ENCODE measurements at places on chromosomes 13 and 19.
A peak's percentile ranks its signal among the peaks of the same experiment; 100 is the strongest.

GRCh38 chr19:3627351-3627723 lies 747 bp upstream of the CACTIN start:
- DNase-seq = no peak

- no peak for DNase-seq
These were observed 35.1 kb downstream of the MYCBP2 start for GRCh38 chr13:77291774-77292173.

DNA sequence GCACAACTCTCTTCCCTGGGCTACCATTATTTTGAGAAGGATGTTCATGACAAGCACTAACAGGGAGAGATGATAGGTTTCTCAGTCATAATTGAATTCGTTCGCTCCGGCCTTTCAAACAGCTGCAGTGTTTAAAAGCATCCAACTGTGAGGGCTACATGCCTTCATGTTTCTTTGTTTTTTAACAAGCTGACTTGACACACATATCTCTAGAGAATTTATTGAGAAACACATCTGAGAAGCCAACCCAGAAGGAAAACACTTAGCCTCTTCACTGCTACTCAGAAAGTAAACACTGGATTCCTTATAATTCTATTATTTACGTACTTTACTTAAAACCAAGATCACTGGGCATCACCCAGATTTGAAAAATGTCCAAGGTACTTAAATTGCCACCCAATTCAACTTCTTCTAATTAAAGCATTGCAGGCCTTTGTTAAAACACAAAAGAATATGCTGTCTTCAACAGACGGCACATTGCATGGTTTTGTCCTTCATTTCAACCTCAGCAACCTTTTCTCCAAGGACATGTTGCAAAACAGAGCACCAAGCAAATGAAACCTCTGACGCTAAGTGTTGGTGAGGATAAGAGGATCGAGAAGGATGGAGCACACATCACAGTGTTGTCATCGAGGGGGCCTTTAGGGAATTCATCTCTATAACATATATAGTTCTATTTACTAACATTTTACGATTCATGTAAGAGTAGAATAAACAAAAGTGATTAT lies 75.8 kb downstream of the TBC1D4 start:
- DNase-seq = no peak

GRCh38 chr19:6678690-6679109 lies 8.7 kb upstream of the TNFSF14 start:
- no peak for DNase-seq

GRCh38 chr19:3028305-3029064 lies 595 bp downstream of the TLE2 start:
- DNase-seq = no peak

DNA sequence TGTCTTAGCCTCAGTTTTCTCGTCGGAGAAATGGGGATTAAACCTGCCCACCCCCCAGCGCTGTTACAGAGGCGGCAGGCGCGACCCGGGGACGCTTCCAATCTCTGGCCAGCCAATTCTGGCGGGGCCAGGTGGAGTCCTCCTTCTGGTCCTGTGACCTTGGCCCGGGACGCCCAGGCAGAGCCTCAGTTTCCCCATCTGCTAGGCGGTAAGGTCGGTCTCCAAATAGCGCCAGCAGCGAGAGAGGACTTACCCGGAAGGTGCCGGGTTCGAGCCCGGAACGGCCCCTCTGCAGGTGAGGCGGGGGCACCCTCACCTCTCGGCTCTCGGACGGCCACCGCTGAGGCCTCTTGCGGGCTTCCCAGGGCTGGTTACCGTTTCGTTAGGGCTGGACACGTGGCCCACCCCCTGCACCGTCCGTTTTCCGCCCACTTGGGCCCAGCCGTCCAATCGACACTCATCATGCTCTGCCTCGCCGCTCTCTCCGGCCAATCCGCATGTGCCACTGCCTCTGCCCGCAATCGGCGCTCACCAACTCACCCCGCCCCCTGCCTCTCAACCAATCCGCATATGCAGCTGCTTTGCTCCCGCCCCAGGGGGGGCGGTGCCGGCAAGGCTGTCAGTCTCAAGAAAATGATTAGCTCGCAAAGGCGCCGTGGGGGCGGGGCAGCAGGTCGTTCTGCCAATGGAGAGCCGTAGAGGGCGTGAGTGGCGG lies at the start of gene ISOC2:
TSS of gene ISOC2 (minus strand) at position 384 of the 715 bp plus-strand sequence. CDS start 5,156 bp downstream, outside the sequence.
- DNase-seq = peak; percentile 100

GRCh38 chr13:107585469-107586180 lies 629.7 kb downstream of the LIG4 start:
- DNase-seq = no peak

DNA sequence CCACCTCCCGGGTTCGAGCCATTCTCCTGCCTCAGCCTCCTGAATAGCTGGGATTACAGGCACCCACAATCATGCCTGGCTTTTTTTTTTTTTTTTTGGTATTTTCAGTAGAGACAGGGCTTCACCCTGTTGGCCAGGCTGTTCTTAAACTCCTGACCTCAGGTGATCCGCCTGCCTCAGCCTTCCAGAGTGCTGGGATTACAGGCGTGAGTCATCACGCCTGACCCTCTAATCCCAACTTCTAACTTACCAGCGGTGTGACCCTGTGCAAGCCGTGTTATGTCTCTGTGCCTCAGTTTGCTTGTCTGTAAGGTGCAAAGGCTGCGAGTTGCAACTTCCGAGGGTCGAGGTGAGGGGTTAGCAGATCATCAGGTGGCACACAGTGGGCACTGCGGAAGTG lies 17.3 kb downstream of the ZSWIM4 start:
- DNase-seq = no peak

DNA sequence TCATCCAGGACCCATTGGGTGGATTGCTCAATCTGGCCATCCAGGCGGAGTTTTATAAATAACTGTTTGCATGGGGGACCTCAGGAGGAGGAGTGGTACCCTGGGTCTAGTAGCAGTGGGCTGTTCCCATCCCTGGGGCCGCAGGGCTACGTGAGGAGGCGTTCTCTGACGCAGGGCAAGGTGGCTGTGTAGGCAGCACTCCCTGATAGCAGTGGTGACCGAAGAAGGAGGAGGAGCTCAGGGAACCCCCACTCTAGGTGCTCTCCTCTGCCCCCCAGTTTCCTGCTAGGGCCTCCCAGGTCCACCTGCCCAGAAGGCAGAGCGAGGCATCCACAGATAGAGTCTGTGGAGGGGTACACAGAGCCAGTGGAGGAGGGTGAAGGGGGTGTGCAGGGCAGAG lies 64.1 kb downstream of the CCNE1 start:
- DNase-seq = no peak

DNA sequence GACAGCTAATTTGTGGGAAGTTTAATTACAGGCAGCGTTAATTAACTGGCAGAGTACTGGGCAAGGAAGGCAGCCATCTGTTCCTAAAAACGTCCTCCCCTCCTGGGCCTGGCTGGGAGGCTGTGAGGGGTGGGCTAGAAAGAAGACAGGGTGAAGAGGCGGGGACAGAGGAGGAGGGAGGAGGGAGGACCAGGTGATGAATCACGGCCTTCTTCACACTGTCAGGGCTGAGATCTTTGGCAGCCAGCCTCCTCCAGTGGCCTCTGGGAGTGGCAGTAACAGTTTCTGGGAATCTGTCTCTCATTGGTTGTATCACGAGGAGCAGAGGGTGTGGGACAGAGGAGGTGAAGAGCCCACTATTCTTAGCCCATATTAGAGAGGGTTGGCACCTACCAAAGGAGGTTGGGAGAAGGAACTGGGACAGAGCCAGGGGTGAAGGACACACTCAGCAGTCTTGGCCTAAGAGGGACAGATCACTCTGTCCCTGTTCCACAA lies 9.6 kb upstream of the ZNRF4 start:
- DNase-seq = no peak

- DNase-seq = no peak
These were observed 14.0 kb downstream of the GNA15 start for GRCh38 chr19:3149526-3150505.

- no peak for DNase-seq
These were observed 14.4 kb upstream of the NPAS1 start for GRCh38 chr19:47005164-47005641.

DNA sequence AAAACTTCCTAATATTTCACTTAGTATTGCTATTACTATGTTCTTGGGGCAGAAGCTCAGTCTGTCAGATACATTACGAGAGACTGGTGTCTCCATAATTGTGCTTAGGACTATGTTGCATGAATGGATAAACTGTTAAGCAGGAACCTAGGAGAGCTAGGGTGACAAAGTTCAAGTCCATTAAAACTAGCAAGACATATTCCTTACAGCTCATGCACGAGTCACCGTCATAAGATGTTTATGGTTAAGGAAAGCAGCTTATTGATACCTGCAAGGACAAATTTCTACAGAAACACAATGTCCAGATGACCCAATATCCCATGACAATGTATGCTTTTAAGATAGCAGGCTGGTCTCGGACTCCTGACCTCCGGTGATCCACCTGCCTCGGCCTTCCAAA lies 5.7 kb upstream of the ZNF813 start:
- DNase-seq = no peak

DNA sequence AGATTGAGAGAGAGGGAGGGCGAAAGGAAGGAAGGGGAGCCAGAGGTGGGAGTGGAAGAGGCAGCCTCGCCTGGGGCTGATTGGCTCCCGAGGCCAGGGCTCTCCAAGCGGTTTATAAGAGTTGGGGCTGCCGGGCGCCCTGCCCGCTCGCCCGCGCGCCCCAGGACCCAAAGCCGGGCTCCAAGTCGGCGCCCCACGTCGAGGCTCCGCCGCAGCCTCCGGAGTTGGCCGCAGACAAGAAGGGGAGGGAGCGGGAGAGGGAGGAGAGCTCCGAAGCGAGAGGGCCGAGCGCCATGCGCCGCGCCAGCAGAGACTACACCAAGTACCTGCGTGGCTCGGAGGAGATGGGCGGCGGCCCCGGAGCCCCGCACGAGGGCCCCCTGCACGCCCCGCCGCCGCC lies at the start of gene TNFSF11:
TSS of gene TNFSF11 (plus strand) at position 142 of the 400 bp plus-strand sequence. CDS start at position 294, 152 bp downstream.
- DNase-seq = no peak

DNA sequence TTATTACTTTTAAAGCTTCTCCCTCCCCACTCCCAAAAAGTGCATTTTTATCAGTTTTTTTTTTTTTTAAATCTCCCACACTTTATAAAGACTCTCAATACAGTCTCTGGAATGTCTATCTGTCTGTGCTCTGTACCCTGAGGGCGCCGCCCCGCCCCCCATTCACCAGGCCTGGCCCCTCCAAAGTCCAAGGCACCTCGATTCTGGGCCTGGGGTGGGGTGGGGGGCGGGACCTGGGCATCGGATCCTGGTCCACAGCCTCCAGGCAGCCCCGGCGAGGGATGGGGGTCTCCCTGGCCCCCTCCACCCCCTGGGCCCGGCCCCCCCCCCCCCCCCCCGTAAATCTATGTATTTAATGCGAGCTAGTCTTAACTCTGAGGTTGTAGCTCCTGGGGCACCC lies 23.3 kb downstream of the ZBTB7A start:
- no peak for DNase-seq

- peak; percentile 82 for DNase-seq
These were observed 68.7 kb downstream of the RASL11A start for GRCh38 chr13:27339299-27339698.

DNA sequence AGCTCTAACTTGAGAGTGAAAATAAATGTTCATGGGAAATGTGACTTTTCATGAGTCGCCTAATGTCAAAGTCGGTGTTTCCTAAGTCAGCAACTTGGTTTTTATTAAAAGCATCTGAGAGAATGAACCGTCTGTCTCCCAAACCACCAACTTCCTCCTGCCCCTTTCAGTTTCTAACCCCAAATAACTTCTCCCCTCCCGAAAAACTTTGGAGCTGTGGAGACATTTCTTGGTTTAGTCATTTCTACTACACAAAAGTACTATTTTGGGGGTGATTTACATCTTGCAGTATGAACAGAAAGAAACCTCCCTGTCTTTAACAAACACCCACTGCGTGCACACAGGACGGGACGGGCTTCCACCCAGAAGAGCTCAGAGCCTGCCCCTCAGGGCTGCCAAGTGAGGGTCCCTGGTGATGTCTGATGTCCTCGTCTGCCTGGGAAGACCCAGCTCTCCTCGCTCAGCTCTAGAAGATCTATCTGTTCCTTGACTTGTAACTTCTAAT lies 65.0 kb downstream of the RASA3 start:
- peak; percentile 47 for DNase-seq

- no peak for DNase-seq
These were observed 47.5 kb upstream of the SLC7A9 start for GRCh38 chr19:32916969-32917615.

- DNase-seq = peak; percentile 35
These were observed 3.7 kb upstream of the ZNF329 start for GRCh38 chr19:58154287-58154678.

DNA sequence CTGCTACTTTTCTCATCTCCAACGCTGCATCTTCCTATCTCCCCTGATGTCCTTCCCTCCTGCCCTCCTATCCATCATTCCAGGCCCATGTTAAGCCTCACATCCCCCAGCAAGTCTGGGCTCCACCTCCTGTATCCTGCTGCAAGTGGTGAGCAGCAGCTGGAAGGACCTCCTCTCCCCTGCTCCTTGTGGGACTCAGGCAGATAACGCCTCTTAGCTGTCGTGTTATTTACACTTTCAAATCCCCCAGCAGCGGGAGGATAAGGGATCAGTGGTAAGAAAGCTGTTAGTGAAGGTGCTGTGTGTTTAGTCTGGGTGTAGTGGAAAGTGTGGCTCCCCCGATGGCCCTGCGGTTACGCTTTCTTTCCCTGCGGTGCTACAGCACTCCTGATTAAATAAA lies 211.9 kb downstream of the ZNF536 start:
- peak; percentile 3 for DNase-seq

DNA sequence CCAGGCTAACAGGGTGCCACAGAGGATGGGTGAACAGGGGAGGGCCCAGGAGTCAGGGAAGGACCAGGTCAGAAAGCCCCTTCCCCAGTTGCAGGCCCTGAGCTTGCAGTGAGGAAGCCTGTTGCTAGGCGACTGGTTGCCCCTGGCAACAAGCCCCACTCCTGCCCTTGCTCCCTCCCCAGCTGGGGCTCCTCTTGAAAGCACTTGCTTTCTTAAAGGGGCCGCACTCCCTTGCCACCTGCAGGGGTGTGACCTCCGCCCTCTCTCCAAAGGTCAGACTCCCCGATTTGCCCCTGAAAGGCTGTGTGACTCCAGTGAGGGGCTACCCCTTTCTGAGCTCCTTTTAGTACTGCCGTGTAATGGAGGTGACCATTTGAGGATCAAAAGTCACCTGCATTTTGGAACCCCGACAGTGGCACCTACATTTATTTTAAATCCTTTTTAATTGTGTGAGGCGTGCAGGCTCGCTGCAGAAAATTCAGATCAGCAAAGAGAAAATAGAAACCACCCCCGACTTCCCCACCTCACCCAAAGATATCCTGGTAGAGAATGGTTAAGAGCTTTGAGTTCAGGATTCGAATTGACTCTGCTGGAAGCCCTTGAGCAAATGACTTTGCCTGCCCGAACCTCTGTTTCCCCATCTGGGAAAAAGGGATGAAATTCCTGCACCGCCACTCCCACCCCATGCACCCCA lies 4.8 kb downstream of the FCHO1 start:
- peak; percentile 46 for DNase-seq

DNA sequence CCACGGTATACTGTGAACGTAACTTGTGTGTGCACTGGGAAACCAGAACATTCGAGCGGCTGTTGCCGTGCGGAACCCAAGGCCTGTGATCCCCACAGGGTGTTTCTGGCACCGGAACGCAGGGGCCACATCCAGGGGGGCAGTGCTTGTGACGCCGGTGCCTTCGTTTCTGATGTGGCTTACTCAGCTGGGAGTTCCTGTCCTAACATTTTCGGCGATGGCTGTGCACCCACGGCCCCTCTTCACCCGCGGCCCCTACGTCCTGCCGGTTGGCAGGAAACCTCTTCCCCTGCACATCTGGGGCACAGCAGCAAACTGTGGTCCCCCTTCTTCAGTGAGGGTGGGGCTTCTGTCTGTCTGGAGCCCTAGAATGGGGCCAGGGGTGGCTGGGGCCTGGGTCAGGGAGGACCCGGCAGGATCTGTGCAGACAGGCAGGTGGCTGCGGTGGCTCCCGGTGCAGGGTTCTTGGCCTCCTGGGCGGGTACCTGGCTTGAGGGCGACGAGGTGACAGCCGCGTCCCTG lies 26.2 kb downstream of the CSNK1G2 start:
- DNase-seq = no peak
